ENCODE measurements at places on chromosomes 16 and 17.

- DNase-seq = no peak
Observed at GRCh38 chr17:51820252-51820651, 338.3 kb downstream of the CA10 start.

GRCh38 chr17:79680318-79680695, 50.4 kb upstream of the ENPP7 start:
- no peak for DNase-seq

DNA sequence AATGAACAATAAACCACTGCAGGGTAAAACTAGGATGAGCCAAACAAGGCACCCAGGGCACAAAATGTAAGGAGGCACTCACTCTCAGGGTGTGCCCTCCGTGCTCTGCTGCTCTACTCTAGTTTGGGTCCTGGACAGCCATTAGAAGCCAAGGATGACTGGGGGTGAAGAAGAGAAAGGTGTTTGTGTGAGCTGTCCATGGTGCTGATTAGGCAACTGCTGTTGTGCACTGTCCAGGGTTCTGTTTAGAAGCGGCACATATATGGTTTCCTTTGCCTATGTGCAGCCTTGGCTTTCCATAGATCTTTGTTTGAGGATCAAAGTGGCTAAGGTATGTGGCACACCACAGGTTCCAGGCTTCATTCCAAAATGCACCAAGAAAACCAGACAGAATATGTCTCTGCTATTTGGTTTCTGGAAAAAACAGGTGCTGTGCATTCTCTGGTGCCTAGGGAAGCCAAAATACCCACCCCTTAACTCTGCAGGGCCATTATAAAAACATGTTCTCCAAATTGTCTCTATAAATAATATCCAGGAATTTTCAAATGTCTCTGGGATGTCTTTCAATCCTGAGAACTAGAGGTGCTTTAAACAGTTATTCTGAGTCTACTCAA, 123.5 kb downstream of the CBLN1 start:
- DNase-seq = peak; percentile 79

DNA sequence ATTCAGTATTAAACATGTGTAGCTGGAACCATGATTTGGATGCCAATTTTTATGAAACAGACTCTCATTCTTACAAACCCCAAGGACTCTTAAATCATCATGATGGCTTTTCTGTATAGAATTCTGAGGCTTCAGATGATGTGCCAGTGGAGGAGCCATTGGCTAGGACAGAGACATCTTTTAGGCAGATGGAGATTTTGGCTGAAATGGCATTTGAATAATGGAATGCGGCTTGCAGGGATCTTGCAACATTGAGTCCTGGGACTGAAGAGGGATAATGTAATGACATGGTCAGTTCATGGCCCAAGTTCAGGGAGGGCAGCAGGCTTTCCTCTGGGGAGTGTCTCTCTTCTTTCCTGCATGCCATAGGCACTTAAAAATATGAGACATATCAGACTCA, 172.4 kb downstream of the ABCA8 start:
- no peak for DNase-seq

DNA sequence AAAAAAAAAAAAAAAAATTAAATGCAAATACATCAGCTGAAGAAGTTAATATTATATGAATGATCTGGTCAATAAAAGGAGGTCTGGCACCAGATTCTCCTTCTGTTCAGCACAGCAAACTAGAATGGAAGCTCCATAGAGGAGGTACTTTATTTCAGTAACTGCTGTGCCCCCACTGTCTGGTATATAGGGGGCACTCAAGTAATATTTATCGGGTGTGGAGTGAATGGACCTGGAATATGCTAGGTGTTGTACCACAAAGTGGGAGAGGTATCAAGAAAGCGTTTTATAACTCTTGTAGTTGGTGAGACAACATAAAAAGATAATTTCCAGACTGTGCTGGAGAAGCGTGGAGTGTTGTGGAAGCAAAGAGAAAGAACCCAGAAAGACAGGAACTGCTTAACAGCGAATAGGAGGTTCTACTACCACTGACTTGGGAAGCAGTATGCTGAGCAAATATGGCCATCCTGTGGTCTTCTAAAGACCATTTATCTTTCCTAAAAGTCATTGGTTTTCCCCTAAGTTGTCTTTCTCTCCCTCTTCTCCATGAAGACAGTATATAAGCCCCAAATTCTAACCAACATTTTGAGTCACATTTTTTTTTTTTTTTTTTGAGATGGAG, 12.2 kb upstream of the PRKCA start:
- no peak for DNase-seq

DNA sequence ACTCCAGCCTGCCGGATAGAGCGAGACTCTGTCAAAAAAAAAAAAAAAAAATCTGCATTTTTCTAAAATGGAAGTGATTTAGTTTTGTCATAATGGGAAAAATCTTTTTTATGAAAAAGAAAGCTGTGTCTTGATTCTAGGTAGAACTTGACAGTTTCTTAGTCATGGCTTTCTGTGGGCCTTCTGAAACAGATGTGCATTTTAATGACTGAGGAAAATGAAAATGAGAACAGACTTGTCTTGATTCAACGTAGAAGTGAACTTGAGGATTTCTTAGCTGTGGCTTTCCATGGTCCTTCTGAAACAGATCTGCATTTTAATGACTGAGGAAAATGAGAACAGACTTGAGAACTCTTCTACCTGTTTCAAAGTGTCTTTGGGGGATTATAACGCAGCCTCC, 171.7 kb downstream of the VPS53 start:
- no peak for DNase-seq

GRCh38 chr17:81572563-81573168, 20.5 kb upstream of the FAAP100 start:
- DNase-seq = no peak

- DNase-seq = peak; percentile 68
Observed at GRCh38 chr16:19879241-19879792, 5.3 kb downstream of the GPRC5B start.

GRCh38 chr16:31455601-31456314, 3.5 kb upstream of the ARMC5 start:
- DNase-seq = no peak

DNA sequence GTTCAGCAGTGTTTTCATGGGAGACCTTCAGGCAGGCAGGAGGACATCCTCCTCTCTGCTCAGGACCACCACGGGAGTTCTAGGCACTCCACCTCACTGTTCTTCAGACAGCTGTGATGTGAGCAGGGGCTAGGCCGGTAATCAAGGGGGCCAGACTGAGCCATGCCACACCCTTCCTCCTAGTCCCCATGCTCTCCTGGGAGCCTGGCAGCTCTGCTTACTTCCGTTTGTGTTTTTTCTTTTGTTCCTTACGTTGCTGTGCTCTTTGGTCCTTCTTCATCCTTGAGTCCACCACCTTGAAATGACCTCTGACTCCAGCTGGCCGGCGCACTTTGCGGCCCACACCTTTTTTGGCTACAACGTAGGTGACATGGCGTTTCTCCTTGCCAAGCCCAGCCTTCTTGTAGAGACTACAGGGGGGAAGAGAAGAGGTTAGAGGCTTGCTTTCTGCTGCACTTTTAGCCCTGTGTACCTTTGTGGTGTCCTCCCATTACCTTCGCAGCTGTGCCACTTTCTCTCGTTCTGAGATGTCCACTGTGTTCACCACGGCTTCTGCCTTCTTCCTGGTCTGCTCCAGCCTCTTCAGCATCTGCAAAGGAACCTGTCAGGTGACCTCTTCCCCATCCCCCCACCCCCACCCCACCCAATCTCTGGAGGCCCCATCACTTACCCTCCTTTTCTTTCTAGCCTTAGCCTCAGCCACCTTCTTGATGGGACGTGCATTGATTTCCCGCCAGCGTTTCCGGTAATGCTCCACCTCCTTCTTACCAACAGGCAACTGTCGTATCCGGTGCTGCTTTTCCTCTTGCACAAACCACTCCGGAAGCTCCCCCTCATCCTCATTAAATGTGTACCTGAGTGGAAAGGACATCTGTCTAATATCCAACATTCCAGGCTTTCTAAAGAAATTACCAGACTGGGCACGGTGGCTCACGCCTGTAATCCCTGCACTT, 7.4 kb upstream of the PSMC5 start:
- DNase-seq = no peak

GRCh38 chr17:73349138-73349537, 37.3 kb upstream of the CDC42EP4 start:
- DNase-seq = peak; percentile 72

- no peak for DNase-seq
Observed at GRCh38 chr17:31484821-31485220, 93.3 kb downstream of the RAB11FIP4 start.

DNA sequence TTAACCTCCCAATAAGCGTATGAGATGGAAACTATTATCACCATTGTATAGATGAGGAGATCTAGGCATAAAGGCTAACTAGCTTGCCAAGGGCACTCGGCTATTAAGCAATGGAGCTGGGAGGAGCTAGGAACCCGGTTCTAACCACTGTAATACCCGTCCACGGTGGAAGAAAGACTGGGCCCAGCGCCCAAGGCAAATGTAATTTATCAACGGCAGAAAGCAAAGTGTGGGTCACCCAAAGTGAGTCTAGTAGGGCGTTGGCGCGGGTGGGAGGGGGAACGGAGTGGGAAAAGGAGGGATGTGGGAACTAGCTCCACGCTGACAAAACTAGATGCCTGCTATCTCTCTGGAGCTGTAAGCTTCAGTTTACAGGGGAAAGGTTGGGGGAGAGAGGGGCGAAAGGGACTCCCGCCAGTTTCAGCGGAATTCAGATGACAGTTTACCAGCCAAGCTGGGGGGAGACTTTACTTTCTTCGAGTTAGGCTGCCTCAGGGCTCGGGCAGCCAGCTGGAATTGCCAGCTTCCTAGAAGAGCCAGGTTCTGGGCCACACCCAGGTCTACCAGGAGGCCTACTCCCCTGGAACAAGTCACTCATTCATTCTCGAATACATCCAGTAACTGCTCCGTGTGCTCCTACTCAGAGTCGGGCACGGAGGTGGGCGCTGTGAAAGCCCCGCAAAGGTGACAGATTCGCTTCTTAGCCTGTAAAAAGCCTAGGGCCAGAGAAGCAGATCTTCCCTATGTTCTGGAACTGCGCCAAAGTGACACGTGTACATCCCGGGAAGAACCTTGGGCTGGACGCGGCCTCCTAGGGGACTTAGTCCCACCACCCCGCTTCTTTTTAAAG, 837 bp downstream of the LRRC59 start:
- peak; percentile 61 for DNase-seq

DNA sequence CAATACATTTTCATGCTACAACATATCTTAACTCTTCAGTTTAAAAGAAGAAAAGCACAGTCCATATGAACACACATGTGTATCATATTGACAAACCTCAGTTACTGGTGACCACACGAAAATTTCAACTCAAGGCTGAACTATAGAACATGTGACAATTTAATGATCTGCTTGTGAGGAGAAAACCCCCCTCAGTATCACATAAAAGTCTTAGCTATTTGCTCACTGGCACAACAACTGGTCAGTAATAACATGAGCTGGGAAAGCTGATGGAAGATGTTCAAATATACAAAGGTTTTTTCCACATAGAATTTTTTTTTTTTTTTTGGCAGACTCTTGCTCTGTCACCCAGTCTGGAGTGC, 19.5 kb downstream of the ZNF652 start:
- DNase-seq = no peak

- no peak for DNase-seq
Observed at GRCh38 chr17:67911059-67911782, 85.0 kb downstream of the C17orf58 start.

- no peak for DNase-seq
Observed at GRCh38 chr17:8479431-8479947, 43.8 kb downstream of the NDEL1 start.

GRCh38 chr16:5463820-5464219, 366.2 kb upstream of the EEF2KMT start:
- DNase-seq = peak; percentile 52

DNA sequence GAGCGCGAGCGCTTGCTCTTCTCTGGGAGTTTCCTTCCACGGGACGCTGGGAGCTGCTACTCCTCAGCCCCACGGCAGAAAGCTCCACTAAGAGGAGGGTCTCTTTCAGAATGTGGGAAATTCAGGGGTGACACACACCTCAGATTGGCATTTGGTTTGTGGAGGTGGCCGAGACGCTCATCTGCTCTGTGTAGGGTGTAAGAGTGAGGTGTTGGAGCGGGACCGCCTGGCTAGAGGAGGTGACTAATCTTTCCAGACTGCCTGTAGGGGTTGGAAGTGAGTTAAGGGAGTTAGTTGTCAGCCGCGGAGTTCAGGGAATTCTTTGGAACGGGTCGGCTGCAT, 735 bp downstream of the PSMD11 start:
- peak; percentile 65 for DNase-seq

DNA sequence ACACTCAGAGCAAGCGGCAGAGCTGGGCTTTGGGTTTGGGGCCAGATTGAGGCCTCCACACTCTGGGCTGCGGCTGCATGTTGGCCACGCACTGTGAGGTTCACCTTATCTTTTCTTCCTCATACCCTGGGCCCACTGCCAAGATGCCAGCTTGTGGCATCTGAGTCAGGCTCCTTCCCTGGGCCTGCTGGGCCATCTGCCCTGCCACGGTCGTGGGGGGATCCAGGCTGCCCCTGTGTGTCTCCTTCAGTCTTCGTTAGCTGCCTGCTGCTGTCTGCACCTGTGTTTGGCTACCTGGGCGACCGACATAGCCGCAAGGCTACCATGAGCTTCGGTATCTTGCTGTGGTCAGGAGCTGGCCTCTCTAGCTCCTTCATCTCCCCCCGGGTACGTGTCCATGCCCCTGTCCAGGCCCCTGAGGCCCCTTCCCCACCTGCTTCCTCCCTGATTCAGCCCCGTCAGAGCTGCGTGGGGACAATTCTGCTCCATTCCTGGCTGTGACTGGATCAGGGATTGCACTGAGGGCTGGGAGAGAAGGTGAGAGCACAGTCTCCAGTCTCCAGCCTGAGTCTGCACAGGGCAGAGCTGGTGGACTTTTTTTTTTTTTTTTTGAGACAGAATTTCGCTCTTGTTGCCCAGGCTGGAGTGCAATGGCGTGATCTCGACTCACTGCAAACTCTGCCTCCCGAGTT, 11.2 kb downstream of the SPNS3 start:
- no peak for DNase-seq

DNA sequence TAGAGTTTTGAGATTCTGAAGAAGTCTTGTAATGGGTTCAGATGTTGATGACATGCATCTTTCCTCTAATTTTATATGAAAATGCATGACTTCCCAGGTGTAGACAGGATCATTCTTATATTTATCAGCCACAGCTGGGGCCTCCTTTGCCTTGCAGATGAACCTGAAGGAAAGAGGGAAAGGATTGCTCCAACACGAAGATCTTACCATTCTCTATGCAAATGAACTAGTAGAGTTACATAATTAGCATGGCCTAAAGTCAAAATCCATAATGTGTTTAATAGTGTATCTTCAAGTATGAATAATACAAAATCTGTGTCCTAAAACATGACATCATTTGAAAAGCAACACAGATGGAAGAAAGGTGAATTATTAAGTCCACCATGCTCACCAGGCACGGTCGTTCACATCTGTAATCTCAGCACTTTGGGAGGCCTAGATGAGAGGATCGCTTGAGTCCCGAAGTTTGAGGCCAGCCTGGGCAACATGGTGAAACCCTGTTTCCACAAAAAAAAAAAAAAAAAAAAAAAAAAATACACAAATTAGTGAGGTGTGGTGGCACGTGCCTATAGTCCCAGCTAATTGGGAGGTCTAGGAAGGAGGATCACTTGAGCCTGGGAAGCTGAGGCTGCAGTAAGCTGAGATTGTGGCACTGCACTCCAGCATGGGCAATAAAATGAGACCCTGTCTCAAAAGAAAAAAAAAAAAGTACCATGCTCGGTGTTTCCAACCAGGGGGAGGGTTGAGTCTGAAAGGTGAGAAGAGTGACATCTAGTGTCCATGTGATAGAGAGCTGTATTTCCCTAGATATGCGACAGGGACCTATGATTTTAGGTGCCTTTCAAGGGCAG, 6.3 kb downstream of the VWA3A start:
- DNase-seq = peak; percentile 74

Data from eye (tissue), 1 donor.